ENCODE measurements at places on chromosomes 11 and 22. TPM values are rescaled to one million over a fixed set of nuclear protein-coding genes. Genes with fewer than 3 reads are reported as not detected.

GRCh38 chr11:3866206-3866605 is 10.7 kb downstream of the STIM1 start:
- H3K27ac ChIP-seq: no peak overlapping the region
- H3K27me3 ChIP-seq: no peaks in the 10 kb centered on the region
- no peaks in the 10 kb centered on the region for H3K36me3 ChIP-seq
- H3K4me1 ChIP-seq: peaks cover 7% of the 10 kb centered on the region
- H3K4me3 ChIP-seq: no peak overlapping the region

DNA sequence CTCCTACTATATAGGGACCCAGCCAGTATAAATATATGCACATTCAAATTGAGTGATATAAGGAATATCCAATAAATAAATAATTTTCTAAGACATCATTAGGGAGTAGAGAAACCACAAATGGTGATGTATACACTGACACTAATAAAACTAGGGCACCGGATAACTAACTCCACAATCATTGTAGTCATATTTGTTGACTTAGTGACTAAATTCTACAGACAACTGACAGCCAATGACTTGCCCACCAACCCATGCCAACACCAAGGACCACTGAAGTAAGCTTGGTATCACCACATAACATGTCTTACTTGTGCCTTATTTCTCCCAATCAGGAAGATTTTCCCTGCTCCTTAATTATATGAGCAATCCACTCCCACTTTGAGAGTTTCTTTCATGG is 139.6 kb upstream of the TRPC6 start:
- H3K4me3 ChIP-seq: no peak overlapping the region
- H3K36me3 ChIP-seq: no peaks in the 10 kb centered on the region
- H3K27ac ChIP-seq: no peak overlapping the region
- H3K4me1 ChIP-seq: no peaks in the 10 kb centered on the region

GRCh38 chr11:130819625-130820024 is 96.7 kb downstream of the SNX19 start:
- H3K27me3 ChIP-seq: peaks cover 25% of the 10 kb centered on the region
- H3K4me1 ChIP-seq: no peaks in the 10 kb centered on the region
- H3K36me3 ChIP-seq: no peaks in the 10 kb centered on the region
- DNase-seq: no peak
- H3K4me3 ChIP-seq: no peak overlapping the region

DNA sequence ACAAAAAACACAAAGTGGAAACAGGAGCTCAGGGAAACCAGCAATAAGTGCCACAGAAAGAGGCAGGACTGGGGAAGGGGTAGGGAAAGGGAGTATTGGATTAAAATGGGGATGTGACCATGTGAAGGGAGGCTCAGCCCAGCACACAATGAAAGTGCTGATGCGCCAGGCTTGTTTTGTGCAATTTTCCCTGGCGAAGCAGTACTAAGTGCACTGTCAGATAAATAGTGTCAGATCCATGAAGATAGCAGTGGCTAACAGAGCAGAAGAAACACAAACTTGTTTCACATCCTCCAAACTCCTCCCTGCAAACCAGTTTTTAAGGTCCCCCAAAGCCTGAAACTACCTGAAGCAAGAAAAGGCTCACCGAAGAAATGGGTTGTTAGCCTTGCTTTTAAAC is 50.7 kb upstream of the RAPSN start:
- H3K4me1 ChIP-seq: no peaks in the 10 kb centered on the region
- H3K27me3 ChIP-seq: no peaks in the 10 kb centered on the region
- no peak for DNase-seq
- H3K27ac ChIP-seq: no peak overlapping the region

GRCh38 chr11:3949125-3949524 is 93.7 kb downstream of the STIM1 start:
- no peak for DNase-seq
- H3K4me1 ChIP-seq: no peaks in the 10 kb centered on the region
- H3K4me3 ChIP-seq: no peak overlapping the region
- no peak overlapping the region for H3K27ac ChIP-seq

SCT gene
- not detected for total RNA-seq

PRODH gene
- total RNA-seq: 3.2 TPM

OR52A1 gene
- total RNA-seq: not detected

C22orf23 gene
- 0.47 TPM for total RNA-seq

SYT13 gene
- total RNA-seq: 1.4 TPM

All from HCT116 (cell line).